Naive B cell (primary cell): ENCODE measurements at places on chromosomes 6 and 20.

GRCh38 chr6:9139746-9140145 is 704.4 kb upstream of the SLC35B3 start:
- DNase-seq, result no peak

DNA sequence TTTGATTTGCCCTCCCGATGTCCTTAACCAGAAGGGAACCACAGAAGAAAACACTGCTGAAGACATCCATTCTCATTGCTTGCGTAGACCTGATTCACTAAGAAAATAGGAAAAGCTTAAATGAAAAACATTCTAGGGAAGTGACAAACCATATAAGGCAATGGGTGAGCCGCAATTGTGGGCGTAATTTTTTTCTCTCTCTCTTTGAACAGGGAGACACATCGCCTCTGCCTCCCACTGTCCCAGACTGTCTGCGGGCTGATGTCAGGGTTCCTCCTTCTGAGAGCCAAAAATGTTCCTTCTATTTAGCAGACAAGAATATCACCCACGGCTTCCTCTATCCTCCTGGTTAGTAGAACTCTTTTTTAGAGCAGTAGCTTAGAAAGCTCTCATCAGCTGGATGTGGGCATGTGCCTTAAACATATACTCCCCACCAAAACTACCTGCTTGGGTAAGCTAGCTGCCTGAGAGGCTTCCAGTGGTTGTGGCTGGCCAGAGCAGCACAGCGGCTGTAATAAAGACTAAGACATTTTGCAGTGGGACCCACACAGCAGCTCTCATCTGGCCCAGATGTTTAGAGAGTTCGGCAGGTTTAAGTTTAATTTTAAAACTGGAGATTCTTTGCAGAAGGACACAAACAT is 22.7 kb upstream of the CTAGE9 start:
- DNase-seq, result no peak

DNA sequence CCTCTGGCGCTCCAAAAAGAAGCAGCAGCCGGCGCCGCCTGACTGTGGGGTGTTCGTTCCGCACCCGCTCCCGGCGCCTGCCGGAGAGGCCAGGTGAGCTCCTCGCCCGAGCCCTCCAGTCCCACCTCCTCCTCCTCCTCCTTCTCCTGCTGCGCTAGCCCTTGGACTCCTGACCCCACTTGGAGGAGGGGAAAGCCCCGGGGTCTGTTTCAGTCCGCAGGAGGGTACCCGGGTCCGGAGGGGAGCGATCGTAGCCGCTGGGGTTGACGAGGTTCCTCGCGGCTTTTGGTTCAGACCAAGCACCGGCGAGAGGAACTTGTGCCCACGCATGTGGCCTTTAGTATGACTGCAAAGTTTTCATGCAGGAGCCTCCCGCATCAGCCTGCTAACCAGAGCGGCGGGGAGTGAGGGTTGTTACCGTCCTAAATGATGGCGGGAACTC is 493 bp downstream of the CRYBG1 start:
- peak; percentile 34 for DNase-seq

DNA sequence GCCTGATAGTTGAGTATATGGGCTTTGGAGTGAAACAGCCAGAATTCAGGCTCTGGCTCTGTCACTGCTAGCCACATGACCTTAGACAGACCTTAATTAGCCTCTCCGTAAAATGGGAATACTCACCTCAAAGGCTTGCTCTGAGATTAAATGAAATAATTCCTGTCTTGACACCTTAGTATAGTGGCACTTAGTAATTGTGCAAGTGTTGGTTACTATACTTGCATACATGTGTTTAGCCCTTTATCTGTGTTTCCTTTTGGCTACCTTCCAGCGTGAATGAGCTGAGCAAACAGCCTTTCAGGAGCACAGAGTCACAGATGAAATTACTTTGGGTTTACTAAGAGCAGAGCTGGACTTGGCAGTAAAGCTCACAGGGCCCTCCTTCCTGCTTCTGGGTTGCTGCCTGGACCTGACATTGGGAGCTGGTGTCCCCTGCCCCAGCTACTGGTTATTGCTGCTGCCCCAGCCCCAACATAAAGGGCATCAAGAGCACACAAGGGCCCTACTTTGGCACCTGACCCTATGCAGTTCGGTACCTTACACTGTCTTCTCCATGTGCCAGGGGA is 32.8 kb downstream of the CD164 start:
- DNase-seq, result no peak

GRCh38 chr6:6248651-6249050 is 71.8 kb downstream of the F13A1 start:
- DNase-seq, result no peak

- no peak for DNase-seq
These were observed 288.5 kb upstream of the STXBP5 start for GRCh38 chr6:146915671-146916127.

DNA sequence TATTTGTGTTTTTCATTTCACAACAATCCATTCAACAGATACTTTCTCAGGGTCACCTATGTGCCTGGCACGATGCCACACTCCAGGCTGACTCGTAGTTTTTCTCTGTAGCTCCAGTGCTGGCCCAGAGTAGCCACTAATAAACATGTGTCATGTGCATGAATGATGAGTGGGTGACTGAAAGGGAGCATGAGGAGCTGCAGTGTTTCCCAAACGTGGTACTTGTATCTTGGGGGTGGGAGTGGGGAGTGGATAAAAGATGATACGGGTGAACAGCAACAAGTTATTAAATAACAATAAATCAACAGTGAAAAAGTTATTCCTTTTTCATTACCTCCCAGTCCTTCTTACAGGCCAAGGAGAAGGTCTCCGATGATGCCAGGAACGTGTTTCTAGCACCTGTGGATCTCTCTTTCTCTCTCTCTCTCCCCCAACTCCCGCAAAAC is 17.1 kb downstream of the SRXN1 start:
- DNase-seq, result no peak

GRCh38 chr6:134534708-134535149 is 216.8 kb upstream of the SGK1 start:
- no peak for DNase-seq

DNA sequence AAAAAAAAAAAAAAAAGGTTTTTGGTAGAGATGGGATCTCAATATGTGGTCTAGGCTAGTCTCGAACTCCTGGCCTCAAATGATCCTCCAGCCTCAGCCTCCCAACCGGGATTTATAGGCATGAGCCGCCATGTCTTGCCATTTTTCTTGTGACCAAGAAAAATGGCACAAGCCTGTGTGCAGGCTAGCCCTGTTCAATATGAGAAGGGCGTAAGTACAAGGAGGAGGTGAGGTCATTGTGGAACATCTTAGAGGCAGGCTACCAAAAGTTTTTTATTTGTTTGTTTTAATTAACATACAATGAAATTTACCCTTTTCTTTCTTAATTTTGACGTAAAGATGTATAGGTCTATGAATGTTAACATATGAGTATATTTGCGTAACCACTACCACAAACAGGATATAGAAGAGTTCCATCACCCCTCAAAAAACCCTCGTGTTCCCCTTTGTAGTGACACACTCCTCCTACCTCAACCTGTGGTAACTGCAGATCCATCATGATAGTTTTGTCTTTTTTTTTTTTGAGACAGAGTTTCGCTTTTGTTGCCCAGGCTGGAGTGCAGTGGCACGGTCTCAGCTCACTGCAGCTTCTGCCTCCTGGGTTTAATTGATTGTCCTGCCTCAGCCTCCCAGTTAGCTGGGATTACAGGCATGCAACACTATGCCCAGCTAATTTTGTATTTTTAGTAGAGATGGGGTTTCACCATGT is 28.3 kb upstream of the KIF3B start:
- no peak for DNase-seq

GRCh38 chr6:39343396-39343870 is 20.9 kb upstream of the KCNK16 start:
- DNase-seq, result no peak

GRCh38 chr6:43819958-43820357 is 49.9 kb downstream of the VEGFA start:
- DNase-seq, result no peak

- no peak for DNase-seq
These were observed 6.8 kb upstream of the SLC2A10 start for GRCh38 chr20:46702447-46703203.
